ENCODE measurements at places on chromosomes 5 and 9.

- no peak overlapping the region for H3K4me3 ChIP-seq
- peaks cover 5% of the 10 kb centered on the region for H3K4me1 ChIP-seq
- no peaks in the 10 kb centered on the region for H3K27me3 ChIP-seq
- H3K36me3 ChIP-seq = no peaks in the 10 kb centered on the region
- DNase-seq = no peak
- H3K27ac ChIP-seq = no peak overlapping the region
Observed at GRCh38 chr9:113475031-113475430, 11.5 kb downstream of the RGS3 start.

- H3K4me3 ChIP-seq = no peak overlapping the region
- no peaks in the 10 kb centered on the region for H3K4me1 ChIP-seq
- H3K27ac ChIP-seq = no peak overlapping the region
- no peaks in the 10 kb centered on the region for H3K27me3 ChIP-seq
- H3K36me3 ChIP-seq = no peaks in the 10 kb centered on the region
Observed at GRCh38 chr5:57695706-57696388, 213.2 kb upstream of the ACTBL2 start.

- H3K4me1 ChIP-seq = no peaks in the 10 kb centered on the region
- no peaks in the 10 kb centered on the region for H3K27me3 ChIP-seq
- H3K27ac ChIP-seq = no peak overlapping the region
- no peak overlapping the region for H3K4me3 ChIP-seq
Observed at GRCh38 chr5:139058121-139058520, 140.0 kb downstream of the SIL1 start.

DNA sequence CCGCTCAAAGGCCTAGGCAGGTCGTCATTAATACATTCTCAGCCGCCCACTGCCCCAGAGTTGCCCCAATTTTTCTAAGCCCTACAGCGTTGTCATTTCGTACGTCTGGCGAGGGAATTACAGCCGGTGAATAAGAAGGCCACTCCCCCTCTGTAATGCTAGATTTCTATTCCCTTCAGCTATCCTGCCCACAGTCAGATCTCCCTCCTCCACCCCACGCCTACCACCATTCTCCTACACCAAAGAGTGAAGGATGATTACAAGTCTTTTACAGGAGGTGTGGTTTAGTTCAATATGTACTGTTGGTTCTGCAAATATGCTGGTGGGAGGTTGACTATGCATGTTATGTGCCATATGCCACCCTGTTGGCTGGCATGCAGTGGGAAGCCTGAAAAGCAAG lies 83.7 kb upstream of the SMIM15 start:
- no peak for DNase-seq
- no peaks in the 10 kb centered on the region for H3K4me1 ChIP-seq
- H3K4me3 ChIP-seq = no peak overlapping the region
- H3K27ac ChIP-seq = no peak overlapping the region

DNA sequence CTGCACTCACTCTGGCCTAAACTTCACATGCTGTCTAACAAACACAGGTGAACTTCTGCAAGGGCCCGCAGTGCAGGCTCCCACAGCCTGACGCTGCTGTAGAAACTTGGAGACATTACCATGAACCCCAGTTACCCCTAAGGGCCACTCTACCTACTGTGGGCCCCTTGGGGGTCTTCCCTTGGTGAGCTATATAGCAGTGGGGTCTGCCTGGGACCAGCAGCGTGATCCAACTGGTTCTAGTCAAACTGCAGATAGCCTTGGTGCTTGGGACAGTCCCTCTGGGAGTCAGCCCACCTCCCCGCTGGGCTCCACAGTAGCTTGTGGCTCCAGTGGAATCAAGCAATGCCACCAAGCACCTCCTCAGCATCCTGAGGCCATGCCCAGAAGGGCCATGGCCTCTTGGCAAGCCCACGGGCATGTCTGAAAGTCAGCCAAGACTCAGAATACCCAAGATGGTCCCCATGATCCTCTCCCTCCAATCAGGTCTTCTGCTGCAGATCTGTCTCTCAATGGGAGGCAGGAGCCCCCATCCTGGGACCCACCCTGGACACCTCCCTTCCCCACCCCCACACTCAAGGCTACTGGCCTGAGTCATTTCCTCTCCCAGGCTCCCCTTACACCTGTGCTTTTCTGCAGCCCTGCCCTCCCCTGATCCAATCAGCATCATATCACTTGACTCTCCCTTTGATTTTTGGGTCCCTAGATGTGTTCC lies 230.0 kb upstream of the IRX1 start:
- DNase-seq = no peak
- no peak overlapping the region for H3K27ac ChIP-seq
- no peaks in the 10 kb centered on the region for H3K36me3 ChIP-seq
- no peaks in the 10 kb centered on the region for H3K27me3 ChIP-seq
- H3K4me3 ChIP-seq = no peak overlapping the region
- no peaks in the 10 kb centered on the region for H3K4me1 ChIP-seq

DNA sequence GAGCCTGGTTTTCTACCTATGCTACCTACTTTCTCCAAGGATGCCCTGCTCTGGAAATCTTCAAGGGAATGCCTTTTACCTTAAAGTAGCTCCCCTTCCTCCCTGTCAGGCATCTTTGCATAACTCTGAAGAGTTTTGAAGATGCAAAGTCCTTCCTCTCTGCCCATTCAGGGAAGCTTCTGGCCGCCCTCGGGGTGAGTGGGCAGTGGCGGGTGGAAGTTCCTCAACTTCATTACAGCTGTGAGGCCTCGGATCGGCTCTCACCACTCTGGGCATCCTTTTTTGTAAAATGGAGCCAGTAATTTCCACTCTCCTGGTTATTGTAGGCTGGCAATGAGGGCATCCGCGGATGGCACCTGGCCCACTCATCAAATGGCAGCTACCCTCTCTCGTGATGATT lies 31.7 kb upstream of the STXBP1 start:
- DNase-seq = no peak
- no peaks in the 10 kb centered on the region for H3K27me3 ChIP-seq

DNA sequence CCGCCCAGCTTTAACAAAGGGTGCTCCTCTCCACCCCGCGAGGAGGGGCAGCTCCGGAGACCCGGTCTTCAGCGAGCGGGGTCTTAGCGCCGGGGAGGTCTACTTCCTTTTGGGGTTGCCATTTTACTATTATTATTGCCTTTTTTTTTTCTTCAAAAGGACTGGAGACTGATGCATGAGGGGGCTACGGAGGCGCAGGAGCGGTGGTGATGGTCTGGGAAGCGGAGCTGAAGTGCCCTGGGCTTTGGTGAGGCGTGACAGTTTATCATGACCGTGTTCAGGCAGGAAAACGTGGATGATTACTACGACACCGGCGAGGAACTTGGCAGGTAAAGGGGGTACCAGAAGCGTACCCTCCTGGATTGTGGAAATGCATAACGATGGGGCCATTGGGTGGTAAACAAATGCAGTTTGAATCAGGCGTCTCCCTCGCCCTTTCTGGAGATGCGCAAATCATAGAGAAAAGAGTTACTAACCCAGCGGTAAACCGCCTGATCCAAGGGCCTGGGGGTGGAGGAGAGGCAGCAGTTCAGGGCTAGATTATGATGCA lies 1.2 kb downstream of the DAPK1 start:
- H3K27me3 ChIP-seq = no peaks in the 10 kb centered on the region
- H3K4me1 ChIP-seq = no peaks in the 10 kb centered on the region
- no peak overlapping the region for H3K4me3 ChIP-seq
- no peak overlapping the region for H3K27ac ChIP-seq

GRCh38 chr9:127162046-127162863 lies 39.8 kb upstream of the ANGPTL2 start:
- no peak for DNase-seq
- no peaks in the 10 kb centered on the region for H3K4me1 ChIP-seq
- no peak overlapping the region for H3K27ac ChIP-seq
- no peaks in the 10 kb centered on the region for H3K36me3 ChIP-seq
- H3K27me3 ChIP-seq = no peaks in the 10 kb centered on the region

- H3K4me3 ChIP-seq = no peak overlapping the region
- no peak overlapping the region for H3K27ac ChIP-seq
- no peaks in the 10 kb centered on the region for H3K36me3 ChIP-seq
- H3K4me1 ChIP-seq = no peaks in the 10 kb centered on the region
- no peaks in the 10 kb centered on the region for H3K27me3 ChIP-seq
Observed at GRCh38 chr5:163377982-163378381, 59.4 kb upstream of the CCNG1 start.

DNA sequence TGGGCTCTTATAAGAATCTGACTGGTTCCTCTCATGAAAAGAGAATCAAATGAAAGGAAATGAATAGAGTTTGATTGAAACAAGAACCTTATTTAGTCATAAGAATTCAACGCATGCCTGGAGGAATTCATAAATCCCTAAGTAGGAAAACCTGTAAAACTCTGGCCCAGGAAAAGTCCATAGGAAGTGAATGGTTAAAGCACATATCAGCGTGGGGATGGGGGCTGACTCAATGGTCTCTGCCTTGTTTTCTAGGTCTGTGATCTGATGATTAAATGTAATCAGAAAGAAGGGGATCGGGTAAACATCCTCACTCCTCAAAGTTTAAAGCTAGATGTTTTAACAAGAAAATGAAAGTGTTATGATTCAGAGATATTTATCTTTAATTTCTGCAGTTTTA lies 759.4 kb upstream of the C9orf72 start:
- no peak overlapping the region for H3K4me3 ChIP-seq
- no peaks in the 10 kb centered on the region for H3K36me3 ChIP-seq
- H3K27ac ChIP-seq = no peak overlapping the region
- no peak for DNase-seq
- no peaks in the 10 kb centered on the region for H3K27me3 ChIP-seq
- H3K4me1 ChIP-seq = no peaks in the 10 kb centered on the region

GRCh38 chr5:122187426-122187825 lies 58.1 kb downstream of the ZNF474 start:
- DNase-seq = no peak
- H3K27me3 ChIP-seq = no peaks in the 10 kb centered on the region
- no peaks in the 10 kb centered on the region for H3K36me3 ChIP-seq
- no peaks in the 10 kb centered on the region for H3K4me1 ChIP-seq

DNA sequence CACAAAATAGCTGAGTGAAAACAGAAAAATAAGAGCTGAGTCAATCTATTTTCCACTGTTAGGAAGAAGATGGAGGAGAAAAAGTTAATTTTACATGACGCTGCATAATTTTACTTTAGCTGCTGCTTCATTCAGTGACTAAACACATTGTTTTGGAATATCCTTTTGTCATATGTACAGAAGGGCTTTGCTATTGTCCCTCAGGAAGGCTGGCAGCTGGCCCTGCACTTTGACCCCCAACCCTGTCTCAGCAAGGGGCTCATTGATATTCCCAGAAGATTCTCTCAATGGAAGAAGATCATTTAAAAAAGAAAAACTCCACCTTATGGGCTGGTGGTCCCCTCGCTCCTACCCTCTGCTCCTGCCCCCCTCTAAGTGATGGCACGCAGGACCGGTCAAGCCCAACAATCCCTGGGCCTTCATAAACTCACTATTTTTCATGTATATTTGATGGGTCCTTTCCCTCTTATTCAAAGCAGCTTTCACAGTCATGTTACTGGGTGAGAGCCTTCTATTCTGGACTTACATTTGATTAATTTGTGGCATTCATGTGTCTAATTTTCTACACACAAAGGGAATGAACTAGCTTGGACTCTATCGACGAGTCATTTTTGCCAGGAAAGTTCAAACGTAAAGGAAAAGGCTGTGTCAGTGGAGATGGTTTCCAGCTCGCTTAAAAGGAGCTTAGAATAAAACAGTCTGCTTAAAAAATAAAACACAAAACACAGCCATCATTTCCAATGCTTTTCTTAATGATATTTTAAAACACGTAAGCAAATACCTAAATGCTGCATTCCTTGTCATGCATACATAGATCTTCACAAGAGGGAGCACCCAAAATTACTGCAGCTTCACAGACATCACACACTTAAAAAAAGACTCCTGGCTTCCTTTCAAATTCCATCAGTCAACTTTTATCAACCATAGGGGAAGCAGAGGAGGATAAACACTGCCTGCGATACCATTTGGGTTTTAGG lies 104.7 kb downstream of the EFNA5 start:
- no peak overlapping the region for H3K27ac ChIP-seq
- no peaks in the 10 kb centered on the region for H3K27me3 ChIP-seq
- H3K4me3 ChIP-seq = no peak overlapping the region

- no peaks in the 10 kb centered on the region for H3K4me1 ChIP-seq
- no peak for DNase-seq
- no peak overlapping the region for H3K27ac ChIP-seq
- no peaks in the 10 kb centered on the region for H3K27me3 ChIP-seq
- no peaks in the 10 kb centered on the region for H3K36me3 ChIP-seq
Observed at GRCh38 chr5:75623846-75624245, 12.6 kb downstream of the ANKDD1B start.

- no peak overlapping the region for H3K27ac ChIP-seq
- H3K4me1 ChIP-seq = no peaks in the 10 kb centered on the region
- no peak overlapping the region for H3K4me3 ChIP-seq
Observed at GRCh38 chr5:20331826-20332225, 343.8 kb upstream of the CDH18 start.

DNA sequence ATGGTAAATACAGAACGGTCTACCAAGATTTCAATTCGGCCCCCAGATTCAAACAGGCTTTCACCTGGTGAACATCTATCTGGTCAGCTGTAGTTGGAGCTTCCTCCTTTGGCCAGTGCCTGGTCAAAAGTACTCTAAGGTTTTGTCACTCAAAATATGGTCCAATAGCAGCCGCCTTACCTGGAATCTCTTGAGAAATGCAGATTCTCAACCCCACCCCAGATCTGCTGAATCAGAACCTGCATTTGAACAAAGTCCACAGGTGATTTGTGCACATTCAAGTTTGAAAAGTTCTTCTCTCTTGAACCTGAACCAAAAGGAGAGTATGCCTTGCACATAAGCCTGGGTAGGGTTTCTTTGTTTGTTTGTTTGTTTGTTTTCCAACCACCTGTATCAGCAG lies 17.6 kb upstream of the WHRN start:
- no peak overlapping the region for H3K4me3 ChIP-seq
- no peak overlapping the region for H3K27ac ChIP-seq

DNA sequence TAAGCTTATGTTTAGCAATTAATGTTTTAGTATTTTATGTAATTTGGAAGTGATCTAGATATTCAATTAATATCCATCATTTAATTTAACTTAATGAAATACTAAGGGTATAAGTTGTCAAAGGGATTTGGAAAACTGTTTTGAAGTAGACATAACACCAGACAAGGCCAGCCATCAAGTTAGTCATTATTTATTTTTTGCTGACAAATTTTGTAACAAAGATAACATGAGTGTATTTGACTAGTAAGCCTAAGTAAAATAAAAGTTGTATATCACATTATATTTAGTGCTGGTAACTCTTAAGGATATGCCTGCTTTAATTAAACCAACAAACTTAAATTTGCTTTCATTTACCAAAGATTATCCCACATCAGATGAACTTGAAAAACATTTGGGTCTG lies 125.9 kb upstream of the TNFAIP8 start:
- no peaks in the 10 kb centered on the region for H3K4me1 ChIP-seq
- H3K27me3 ChIP-seq = no peaks in the 10 kb centered on the region
- no peak overlapping the region for H3K27ac ChIP-seq
- no peaks in the 10 kb centered on the region for H3K36me3 ChIP-seq
- H3K4me3 ChIP-seq = no peak overlapping the region
- no peak for DNase-seq

GRCh38 chr5:53473633-53474032 lies 6.8 kb upstream of the FST start:
- H3K4me3 ChIP-seq = no peak overlapping the region
- peaks cover 9% of the 10 kb centered on the region for H3K27me3 ChIP-seq
- no peaks in the 10 kb centered on the region for H3K4me1 ChIP-seq

DNA sequence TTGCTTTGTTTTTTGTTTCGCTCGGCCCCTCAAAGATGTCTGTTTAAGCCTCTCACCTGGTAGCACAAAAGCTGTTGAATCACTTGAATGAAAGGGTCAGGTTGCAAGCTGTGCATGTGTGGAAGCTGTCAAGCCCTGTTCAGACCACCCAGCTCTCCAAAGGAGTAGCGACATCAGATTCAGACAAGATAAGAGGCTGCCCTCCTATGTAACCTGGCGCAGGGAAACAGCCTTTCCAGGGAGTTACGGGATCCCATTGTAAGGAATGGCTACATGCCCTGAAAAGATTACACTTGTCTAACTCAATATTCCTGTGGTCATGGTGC lies 2.9 kb downstream of the FREM1 start:
- no peak overlapping the region for H3K27ac ChIP-seq
- DNase-seq = no peak
- no peaks in the 10 kb centered on the region for H3K36me3 ChIP-seq

Data from naive thymus-derived CD4-positive, alpha-beta T cell (primary cell).